ENCODE measurements at places on chromosomes 5 and 9. TPM values are rescaled to one million over a fixed set of nuclear protein-coding genes. Genes with fewer than 3 reads are reported as not detected.

NCS1 gene
- 7.0 TPM for total RNA-seq

IFNK gene
- total RNA-seq: not detected

TRIM14 gene
- total RNA-seq: 42.7 TPM

PLPP7 gene
- 1.8 TPM for total RNA-seq

RFESD gene
- 6.4 TPM for total RNA-seq

ADRB2 gene
- total RNA-seq: 18.4 TPM

GFI1B gene
- 1.0 TPM for total RNA-seq

ABCA1 gene
- total RNA-seq: 19.1 TPM

GRCh38 chr5:96743065-96743768, 64.5 kb downstream of the ERAP1 start:
- no peak for DNase-seq

- DNase-seq: no peak
Observed at GRCh38 chr5:112143690-112144089, 275.4 kb downstream of the EPB41L4A start.

DNA sequence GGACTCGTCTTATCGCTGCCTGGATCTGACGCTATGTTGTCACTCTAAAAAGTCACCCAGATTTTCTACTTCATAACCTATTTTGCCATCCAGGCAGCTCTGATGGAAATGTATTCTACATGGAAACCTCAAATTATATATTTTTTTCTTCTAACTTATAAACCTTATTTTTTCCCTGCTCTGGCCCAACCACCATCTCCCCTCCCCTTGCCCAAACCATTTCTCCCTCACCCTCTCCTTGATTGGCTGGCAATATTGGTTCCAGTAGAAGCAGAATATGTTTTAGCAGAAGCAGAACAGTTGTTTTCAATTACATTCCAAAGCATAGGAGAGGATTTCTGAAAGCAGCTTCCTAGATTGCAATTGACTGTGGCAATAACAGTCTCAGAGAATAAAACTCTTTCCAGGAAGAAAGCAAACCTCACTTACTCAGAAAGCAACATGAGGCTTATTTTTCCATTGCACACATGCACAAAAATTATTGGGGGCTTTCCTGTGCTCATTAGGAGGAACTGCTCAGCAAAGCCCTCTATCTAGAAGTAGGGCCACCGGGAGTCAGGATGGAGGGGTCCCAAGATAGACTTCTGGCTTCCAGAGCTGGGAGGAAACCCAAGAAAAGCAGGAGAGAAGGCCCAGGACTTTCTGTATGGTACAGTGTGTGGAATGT, 191.8 kb downstream of the ESM1 start:
- DNase-seq: no peak

- DNase-seq: no peak
Observed at GRCh38 chr5:176732736-176733405, 77.5 kb upstream of the UNC5A start.

- no peak for DNase-seq
Observed at GRCh38 chr9:36276254-36276653, 18.0 kb upstream of the GNE start.

DNA sequence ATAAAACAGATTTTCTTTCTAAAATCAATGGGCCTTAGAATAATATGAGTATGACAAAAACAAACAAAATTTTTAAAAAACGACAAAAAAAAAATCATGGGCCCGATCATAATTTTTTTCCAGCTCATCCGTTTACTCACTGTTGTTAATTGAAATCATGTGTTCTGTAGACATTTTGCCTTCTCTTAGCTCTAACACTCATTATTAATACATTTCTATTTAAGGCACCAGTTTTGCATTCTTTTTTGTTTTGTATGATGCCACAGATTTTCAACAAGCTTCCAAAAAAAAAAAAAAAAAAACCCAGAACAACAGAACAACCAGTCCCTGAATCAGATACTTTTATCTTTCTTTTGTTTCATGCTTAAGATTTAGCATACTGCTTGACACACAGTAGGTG, 86.4 kb downstream of the PRLR start:
- no peak for DNase-seq

GRCh38 chr5:109756543-109757185, 66.9 kb downstream of the MAN2A1 start:
- DNase-seq: no peak

GRCh38 chr9:79569814-79570447, 1.8 kb upstream of the TLE4 start:
- no peak for DNase-seq

DNA sequence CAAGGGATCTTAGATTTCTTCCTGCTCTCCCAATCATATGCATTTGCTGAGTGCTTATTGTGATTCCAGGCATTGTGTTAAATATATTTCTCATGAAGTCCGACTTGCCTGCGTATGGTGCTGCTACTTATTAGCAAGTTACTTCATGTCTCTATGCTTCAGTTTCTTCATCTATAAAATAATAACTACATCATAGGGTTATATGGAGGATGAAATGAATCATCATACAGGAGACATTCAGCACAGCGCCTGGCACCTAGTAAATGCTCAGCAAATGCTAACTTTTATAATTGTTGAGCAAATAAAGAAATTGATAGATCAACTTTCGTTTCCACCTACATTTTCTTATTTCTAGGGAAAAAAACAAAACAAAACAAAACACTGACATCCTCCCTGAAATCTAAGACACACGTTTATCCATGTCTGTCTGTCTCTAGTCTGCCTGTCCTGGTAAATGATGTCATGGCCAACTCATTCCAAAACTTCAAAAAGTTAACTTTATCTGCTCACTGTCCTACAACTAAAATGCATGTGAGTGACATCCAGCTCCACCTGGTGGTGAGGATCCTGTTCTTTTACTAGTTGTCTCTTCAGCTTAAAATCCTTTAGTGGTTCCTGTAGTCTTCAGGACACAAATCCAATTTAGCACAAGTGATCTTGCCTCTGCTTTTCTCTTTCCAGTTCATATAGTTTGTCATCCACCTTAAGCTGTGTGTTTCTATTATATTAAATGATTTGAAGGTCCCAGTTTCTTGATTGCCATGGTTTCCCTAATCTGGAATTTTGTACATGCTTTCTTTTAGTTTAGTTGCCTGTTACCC, 27.7 kb downstream of the PPP3R2 start:
- DNase-seq: no peak

GRCh38 chr5:96292582-96293247, 140.3 kb downstream of the PCSK1 start:
- peak; percentile 32 for DNase-seq

GRCh38 chr9:136297016-136297691, 6.7 kb downstream of the CCDC187 start:
- peak; percentile 35 for DNase-seq

DNA sequence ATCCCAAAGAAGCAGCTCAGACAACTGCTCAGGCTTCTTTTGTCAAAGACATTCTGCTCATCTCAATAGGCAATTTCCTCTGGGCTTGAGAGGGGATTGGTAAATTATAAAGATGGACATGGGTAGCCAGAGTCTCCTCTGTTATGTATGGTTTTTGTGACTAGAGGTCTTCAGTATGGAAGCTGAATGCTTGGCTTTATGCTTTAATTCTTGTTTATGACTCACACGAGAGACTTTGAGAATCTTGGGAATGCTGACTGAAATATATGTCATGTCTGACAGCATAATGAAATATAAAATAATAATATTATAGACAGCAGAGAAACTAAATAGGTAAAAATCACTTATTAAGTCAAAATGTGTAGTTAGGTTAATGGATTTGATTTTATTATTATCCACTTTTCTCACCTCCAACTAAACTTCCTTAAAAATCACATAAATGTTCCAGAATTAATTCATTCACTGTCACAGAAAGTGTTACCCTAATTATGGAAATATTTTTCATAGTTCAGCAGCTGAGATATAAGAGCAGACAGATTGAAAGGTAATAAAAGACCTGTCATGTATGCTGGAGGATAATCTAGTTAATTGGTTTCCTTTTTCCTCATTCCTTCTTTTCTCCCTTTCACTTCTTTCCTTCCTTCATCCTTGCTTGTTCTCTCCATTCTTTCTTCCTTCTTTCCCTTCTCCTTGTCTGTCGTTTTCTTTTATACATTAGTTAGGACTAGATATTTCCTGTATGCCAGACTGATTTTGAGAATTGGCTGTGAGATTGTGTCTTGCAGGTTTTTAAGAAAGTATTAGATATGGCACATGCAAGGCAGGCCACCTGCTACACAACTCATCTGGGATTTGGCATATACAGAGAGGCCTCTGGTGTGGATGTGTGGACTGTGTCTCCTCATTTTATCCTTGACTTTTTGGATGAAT, 1866.1 kb upstream of the NUDT12 start:
- no peak for DNase-seq

DNA sequence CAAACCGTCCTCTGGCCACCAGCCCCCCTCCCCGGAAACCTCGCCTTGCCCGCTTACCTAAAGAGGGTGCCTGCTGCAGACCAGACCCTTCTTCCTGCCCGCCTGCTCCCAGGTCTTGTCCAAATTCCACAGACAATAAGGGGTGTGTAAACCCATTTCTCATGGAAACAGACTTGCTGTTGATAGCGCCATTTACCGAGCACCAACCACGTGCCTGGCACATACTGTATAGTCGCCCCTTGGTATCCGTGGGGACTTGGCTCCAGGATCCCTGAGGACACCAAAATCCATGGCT, 25.1 kb downstream of the CDHR2 start:
- DNase-seq: no peak

DNA sequence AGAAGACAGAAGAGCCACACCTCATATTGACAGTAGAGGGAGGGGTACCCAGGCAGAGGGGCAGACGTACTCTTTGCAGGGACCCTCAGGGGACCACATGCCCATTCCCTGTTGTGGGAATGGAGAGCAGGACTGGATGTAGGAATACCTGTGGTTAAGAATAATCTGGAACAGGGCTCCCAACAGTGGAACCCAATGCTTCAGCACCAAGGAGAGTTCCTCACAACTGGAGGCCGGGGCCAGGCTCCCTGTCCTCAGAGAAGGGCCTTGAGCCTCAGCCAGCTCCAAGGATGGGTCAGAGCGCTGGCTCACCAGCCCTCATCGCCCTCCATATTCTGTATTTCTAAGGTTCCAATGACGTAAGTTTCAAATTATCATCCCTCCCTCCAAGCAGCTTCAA, 7.4 kb upstream of the SHC3 start:
- peak; percentile 64 for DNase-seq

GRCh38 chr9:130984521-130984920, 24.5 kb upstream of the LAMC3 start:
- no peak for DNase-seq

DNA sequence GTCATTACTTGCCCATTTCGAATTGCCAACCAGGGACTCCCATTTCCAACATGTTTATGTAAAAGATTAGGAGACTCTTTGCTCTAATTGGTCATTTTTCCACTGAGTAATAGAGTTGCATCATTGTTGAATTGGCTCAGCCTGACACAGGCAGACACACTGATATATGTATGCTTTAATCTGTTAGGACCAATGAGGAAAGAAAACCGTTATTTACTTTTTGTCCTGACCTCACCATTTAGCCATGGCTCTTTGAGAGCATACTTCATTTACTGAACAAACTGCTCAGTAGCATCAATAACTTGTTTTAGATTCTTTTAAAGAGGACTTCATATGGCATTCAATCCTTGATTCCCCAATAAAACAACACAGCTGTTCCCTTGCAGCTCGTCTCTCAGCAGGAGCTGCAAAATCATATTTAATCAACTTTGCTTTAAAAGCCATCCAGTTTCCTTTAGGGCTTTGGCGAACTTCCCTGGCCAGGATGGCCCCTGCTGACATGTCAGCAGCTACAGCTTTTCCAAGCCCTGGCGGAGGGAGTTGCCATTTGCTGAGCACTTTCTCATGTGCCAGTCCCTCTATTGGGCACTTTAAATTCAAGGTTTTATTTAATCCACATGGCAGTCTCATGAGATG, 251.5 kb upstream of the TNC start:
- DNase-seq: peak; percentile 96

DNA sequence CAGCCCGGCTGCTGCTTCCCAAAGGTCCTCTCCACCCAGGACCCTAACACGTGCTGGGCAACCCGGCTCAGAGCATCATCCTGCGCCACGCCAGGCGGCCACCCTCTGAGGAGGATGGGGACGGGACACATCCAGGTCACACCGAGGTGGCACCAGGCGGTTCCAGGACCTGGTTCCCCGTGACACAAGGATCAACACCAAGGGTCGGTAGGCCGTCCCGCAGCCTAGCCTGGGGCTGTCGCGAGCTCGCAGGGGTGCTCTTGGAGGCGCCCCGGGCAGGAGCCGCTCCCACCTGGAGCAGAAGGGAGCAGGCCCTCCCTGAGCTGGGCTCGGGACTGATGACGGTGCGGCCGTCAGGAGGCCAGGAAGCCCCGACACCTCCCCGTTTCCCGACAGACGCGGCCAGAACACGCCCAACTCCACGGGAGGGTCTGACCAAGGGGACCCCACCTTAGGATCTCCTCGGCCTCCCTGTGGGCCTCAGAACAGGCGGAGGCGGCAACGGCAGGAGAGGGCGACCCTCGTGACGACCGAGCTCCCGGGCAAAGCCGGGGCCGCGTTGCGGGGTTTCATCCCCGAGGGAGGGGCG, 6.3 kb downstream of the EXD3 start:
- DNase-seq: no peak

- no peak for DNase-seq
Observed at GRCh38 chr5:173015598-173016455, 32.3 kb downstream of the ATP6V0E1 start.

DNA sequence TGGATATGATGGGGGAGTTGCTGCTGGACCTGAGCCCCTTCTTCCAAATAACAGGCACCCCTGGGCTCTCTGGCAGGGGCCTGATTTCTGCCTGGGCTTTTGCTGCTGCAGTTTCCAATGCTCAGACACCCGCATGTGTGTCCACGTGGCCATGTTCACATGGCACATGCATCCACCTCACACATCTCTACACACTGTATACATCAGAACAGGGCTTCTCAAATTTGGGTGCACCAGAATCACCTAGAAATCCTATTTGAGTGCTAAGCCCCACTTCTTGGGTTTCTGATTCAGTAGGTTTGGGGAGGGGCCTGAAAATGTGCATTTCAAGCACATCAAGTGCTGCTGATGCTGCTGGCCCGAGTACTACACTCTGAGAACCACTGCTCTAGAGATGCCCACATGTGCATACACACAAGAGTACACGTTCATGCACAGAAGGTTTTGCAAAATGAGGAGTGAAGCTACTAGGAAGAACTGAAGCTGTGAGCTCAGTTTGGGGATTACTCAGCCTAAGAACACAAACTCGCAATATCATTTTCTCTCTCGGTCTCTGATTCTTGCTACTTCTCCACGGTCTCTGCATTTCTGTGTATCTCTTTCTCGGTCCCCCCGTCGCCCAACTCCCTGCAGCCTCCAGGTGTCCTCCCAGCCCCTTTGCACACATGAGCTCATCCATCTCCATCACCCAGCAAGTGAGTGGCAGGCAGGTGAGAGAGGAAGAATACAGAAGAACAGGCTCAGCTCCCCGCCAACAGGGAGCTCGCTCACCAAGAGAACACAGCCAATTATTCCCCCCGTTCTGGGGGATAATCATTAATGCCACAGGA, 97.0 kb downstream of the PCDH1 start:
- no peak for DNase-seq

DNA sequence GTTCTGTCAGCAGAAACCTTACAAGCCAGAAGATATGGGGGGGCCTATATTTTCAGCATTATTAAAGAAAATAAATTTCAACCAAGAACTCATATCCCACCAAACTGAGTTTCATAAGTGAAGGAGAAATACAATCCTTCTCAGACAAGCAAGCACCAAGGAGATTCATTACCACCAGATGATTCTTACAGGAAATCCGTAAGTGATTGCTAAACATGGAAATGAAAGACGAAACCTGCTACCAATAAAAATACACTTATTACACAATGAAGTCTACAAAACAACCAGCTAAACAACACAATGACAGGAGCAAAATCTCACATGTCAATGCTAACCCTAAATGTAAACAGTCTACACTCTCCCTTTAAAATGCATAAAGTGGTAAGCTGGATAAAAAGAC, 17.8 kb upstream of the C9orf72 start:
- DNase-seq: no peak

GRCh38 chr5:58786035-58786434, 203.2 kb downstream of the RAB3C start:
- DNase-seq: no peak

Data from lung (tissue), 17 donors.